Progenitor cell of endocrine pancreas (in vitro differentiated cells): ENCODE measurements at places on chromosomes 3 and 15.

- no peaks in the 10 kb centered on the region for H3K27me3 ChIP-seq
- H3K4me3 ChIP-seq: no peak overlapping the region
- no peak for DNase-seq
- H3K36me3 ChIP-seq: peaks cover 4% of the 10 kb centered on the region
- H3K27ac ChIP-seq: no peak overlapping the region
- no peaks in the 10 kb centered on the region for H3K4me1 ChIP-seq
Observed at GRCh38 chr15:63288778-63289378, 11.5 kb downstream of the APH1B start.

- peaks cover 2% of the 10 kb centered on the region for H3K27me3 ChIP-seq
- H3K4me3 ChIP-seq: no peak overlapping the region
- H3K27ac ChIP-seq: no peak overlapping the region
- no peaks in the 10 kb centered on the region for H3K36me3 ChIP-seq
- H3K4me1 ChIP-seq: peaks cover 1% of the 10 kb centered on the region
Observed at GRCh38 chr3:179463319-179463718, 12.0 kb upstream of the GNB4 start.

- H3K4me1 ChIP-seq: no peaks in the 10 kb centered on the region
- no peaks in the 10 kb centered on the region for H3K27me3 ChIP-seq
- no peak overlapping the region for H3K4me3 ChIP-seq
- DNase-seq: no peak
- no peak overlapping the region for H3K27ac ChIP-seq
Observed at GRCh38 chr3:30154853-30155252, 451.5 kb upstream of the TGFBR2 start.

DNA sequence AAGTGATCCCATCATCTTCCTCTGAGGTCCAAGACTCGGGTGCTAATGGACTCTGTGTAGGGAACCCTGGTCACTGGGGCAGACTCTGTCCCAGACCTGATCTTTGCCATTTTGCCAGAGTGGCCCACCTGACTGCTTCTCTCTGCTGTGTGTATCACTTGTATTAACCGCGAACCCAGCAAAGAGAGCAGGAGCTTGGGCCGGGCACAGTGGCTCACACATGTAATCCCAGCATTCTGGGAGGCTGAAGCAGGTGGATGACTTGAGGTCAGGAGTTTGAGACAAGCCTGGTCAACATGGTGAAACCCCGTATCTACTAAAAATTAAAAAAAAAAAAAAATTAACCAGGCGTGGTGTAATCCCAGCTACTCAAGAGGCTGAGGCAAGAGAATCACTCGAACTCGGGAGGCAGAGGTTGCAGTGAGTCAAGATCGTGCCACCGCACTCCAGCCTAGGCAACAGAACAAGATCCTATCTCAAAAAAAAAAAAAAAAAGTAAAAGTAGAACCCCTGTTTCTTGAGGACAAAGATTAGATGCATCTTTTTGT, 32.9 kb upstream of the CYP11A1 start:
- H3K36me3 ChIP-seq: no peaks in the 10 kb centered on the region
- peaks cover 7% of the 10 kb centered on the region for H3K4me1 ChIP-seq
- H3K27ac ChIP-seq: no peak overlapping the region
- H3K27me3 ChIP-seq: peaks cover 16% of the 10 kb centered on the region
- no peak for DNase-seq

DNA sequence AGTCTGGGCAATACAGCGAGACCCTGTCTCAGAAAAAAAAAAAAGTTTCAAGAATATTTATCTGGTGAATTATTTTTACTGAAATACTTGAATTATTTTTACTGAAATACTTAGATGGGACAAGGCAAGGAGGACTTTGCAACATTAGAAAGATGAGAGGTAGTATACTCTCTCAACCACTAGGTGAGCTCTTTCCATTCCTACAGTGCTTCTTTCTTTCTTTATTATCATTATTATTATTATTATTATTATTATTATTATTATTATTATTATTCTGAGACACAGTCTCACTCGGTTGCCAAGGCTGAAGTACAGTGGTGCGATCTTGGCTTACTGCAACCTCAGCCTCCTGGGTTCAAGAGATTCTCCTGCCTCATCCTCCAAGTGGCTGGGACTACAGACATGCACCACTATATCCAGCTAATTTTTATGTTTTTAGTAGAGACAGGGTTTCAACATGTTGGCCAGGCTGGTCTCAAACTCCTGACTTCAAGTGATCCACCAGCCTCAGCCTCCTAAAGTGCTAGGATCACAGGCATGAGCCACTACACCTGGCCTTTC, 468.8 kb downstream of the MAGI1 start:
- H3K27ac ChIP-seq: no peak overlapping the region
- peaks cover 2% of the 10 kb centered on the region for H3K4me1 ChIP-seq
